D341Med (cell line): ENCODE measurements at places on chromosomes 16 and 17.

GRCh38 chr16:56263711-56264608 is 72.7 kb downstream of the GNAO1 start:
- no peak for DNase-seq

GRCh38 chr16:23594186-23594585 is 1.9 kb downstream of the NDUFAB1 start:
- no peak for DNase-seq

DNA sequence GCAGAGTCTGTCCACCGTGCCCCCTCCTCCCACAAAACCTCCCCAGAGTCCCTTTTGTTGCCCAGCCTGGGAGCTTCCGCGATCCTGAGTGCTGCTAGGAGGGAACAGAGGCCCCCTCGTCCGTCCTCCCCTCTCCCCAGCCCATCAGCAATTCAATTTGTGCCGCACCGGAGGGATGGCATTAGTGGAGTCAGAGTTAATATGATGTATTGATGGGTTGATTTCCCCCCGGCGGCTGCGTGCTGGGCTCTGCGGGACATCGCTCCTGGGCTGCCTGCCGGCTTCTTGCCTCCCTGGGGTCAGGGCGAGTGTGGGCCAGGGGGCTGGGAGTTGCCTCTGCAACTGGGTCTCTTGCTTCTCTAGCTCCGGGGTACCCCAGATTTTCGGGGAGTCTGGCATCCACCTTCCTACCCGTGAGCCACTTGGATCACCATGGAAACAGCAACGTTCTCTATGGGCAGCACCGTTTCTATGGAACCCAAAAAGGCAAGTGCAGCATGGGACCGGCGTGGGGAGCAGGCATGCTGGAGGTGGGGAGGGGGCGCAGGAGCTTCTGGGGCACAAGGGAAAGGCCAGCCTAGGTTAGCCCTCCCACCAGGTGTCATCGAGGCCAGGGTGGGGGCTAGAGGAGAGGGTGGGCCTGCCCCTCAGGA is 42.9 kb downstream of the BAHCC1 start:
- no peak for DNase-seq

- no peak for DNase-seq
Measured at GRCh38 chr17:42708588-42708987, 26.3 kb downstream of the CNTNAP1 start.

DNA sequence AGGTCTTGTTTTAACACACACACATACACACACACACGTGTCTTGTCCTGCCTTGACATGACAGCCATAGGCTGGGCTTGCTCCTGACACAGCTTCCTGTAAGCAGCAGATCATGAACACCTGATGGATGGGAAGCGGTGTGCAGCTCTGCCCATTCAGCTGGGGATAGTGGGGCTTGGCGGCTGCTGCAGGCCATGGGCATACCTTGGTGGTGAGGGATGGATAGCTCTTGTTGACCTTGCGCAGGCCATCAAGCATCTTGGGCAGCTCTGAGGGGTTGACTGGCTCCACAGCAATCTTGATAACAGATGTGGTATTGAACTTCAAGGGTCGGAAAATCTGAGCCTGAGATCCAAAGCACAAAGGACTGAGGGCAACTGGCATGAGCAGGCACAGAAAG is 12.0 kb downstream of the HIGD1B start:
- DNase-seq = no peak

DNA sequence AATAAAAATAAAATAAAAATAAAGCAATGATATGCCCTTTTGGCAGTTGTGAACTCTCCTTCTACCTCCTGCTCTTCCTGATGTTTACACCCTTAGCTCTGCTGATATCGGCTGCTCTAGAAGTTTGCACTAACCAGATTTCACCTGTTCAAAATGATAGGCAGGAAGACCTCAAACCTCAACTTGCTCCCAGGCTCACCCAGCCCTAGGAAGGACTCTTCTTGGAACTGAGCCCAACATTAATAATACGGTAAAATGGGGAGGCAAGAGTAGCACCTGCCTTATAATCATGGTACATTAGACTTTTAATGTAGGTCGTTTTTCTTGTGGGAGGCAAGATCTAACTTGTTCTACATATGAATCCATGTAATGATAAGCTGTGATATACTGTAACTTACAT is 61.2 kb upstream of the MED13 start:
- DNase-seq = no peak

DNA sequence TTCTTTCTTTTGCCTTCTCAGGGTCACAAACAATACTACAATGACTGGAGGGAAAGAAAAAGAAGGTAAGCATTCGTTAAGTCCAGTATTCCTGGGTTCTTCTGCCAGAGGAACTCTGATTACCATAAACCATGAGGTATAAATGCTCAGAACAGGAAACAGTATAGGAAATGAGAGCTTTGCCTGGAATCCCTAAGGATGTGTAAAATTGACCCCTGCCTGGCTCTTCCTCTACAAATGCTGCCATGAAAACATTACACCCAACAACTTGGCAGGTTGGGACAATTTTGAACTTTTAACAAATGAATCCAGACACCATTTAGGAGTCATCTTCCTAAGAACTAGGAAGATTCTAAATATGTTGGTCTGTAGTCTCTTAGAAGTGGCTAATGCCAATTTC is 173.8 kb downstream of the CDH11 start:
- no peak for DNase-seq

- no peak for DNase-seq
Measured at GRCh38 chr16:3007957-3008689, 4.6 kb upstream of the CLDN9 start.

GRCh38 chr17:46878055-46878454 is 26.7 kb downstream of the WNT9B start:
- no peak for DNase-seq

- DNase-seq = peak; percentile 24
Measured at GRCh38 chr17:29571486-29571882, 3.0 kb downstream of the TP53I13 start.

- no peak for DNase-seq
Measured at GRCh38 chr17:41308251-41308917, 725 bp downstream of the KRTAP16-1 start.

DNA sequence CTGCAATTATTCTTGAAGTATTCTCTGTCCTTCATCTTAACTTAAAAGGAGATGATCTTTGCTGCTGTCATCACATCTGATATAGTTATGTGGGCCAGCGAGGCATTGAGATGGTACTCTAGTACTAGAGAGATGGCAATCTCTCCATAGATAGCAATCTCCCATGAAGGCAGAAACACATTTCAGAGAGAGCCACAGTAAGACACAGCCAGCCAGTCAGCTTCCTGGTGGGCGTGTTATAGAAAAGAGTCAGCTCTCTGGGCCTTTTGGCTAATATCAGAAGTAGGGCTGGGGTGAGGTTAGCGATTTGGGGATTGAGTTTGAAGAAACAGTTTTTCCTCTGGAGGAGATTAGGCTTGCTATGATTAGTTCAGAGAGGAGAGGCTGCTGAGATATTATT is 22.6 kb upstream of the EFCAB13 start:
- DNase-seq = no peak

GRCh38 chr16:10625595-10626357 is 45.4 kb upstream of the EMP2 start:
- DNase-seq = no peak

DNA sequence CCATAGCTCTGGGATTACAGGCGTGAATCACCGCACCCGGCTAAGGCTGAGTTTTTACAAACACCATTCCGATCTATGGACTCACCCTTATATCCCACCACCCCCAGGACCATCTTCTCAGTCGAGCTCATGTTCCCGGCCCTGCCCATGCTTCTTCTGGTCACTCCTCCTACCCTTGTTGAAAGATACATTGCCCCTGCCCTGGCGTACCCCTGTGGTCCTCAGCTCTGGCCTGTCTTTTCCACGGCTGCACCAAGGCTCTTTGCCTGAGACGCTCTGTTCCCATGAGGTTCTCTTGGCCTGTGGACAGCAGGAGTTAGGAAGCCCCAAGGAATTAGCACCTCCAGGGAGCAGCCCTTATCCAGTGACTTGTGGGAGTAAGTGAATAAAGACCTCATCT is 379.4 kb upstream of the TNRC6C start:
- DNase-seq = no peak

DNA sequence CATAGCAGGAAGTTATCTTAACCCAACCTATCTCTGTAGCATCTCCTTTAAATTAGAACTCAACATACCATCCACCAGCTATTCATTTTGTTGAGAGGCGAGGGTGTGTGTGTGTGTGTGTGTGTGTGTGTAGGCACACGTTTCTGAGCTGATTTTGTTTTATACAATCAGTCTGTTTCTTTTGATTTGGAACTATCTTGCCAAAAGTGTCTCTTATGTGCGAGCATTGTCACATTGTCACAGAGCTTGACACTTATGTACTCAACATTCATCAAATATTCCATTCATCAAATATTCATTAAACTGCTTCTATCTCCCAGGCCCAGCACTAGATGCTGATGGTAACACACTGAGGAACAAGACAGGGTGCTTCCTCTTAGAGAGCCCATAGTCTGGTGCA is 180.4 kb downstream of the HAPSTR1 start:
- DNase-seq = no peak

- no peak for DNase-seq
Measured at GRCh38 chr16:82629441-82630027, 2.8 kb downstream of the CDH13 start.
